ENCODE measurements at places on chromosomes 7 and 10.

GRCh38 chr7:145394126-145394525, 558.3 kb upstream of the TPK1 start:
- no peak for DNase-seq

- DNase-seq: no peak
Observed at GRCh38 chr10:63438506-63439498, 27.0 kb downstream of the JMJD1C start.

DNA sequence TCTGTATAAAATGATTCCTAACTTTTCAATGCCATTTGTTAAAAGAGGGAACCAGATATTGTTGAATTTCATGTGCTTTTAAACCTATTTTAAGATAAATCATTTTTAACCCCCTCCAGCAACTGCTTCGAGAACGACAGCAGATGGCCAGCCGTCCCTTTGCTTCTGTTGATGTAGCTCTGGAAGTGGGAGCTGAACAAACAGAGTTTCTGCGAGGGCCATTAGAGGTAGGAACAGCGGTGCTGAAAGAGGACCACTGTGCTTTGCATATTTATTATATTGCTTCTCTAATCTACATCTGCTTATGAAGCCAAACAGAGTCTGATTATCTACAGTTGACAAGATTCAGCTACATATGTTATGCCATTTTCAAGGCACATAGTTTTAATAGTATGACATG, 545.9 kb downstream of the GFRA1 start:
- DNase-seq: no peak

DNA sequence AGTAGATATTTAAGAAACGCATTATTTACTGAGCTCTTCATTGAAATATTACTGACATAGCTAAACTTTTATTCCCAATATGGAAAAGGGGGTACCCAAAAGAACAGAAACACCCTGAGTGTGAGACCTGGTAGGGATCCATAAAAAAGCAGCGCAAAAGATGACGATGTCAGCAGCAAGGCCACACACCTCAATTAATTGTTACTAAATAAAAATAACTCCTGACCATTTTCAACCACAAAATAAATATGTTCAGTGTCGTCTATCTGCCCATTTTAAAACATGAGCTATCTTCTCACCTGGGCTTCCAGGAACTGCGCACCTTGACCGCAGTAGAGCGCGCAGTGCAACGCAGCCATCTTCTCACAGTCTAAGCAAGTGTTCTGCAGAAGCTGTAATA, 61.2 kb downstream of the GSAP start:
- no peak for DNase-seq

DNA sequence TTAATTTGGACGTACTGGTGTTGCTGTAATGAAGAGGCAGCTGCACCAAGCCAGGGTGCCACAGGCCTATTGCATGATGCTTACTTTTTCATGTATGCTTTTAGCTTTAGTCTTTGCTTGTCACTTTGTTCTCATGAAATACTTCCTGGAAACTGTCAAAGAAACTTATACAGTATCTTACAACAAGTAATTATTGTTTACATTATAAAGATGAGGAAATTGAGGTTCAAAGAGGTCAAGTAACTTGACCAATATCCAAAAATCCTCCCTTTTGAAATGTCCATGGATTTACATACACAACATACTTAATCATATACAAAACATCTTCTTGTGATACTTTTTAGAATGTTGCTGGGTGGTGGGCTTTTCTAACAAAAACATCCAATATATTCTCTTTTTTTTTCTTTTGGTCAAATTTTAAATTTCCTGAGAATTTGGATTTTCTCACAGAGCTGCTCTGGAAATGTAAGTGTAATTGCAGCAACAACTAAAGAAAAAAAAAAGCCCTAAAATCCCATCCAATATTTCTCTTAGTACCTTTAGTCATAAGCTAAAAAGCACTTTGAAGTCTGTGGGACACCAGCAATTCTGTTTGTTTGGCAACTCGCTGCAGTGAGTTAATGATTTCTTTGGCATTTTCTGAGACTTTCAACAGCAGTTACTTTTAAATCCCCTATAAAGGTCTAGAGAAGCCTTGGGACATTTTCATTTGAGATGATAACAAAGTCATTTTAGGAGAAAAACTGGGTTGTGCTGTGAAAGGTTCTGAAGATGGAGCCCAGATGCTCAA, 500.6 kb upstream of the IGFBP3 start:
- DNase-seq: no peak

DNA sequence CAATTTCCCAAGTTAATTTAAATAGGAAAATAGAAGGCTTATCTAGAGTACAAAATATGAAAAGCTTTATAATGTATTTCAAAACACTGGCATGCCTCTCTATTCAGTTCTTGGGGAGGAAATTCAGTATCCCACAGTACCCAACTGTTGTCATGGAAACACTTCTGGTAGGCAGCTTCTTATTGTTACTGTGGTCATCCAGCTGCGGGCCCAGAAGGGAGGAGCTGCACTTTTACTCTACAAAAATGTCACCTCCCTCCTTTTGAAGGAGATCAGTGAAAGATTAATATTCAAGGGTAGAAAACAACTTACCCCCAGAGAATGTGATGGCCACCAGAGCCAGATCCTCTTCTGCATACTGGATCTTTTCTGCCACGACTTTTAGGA, 202.8 kb downstream of the RAPGEF5 start:
- DNase-seq: peak; percentile 4

GRCh38 chr7:31133497-31133896, 81.4 kb downstream of the ADCYAP1R1 start:
- DNase-seq: no peak

GRCh38 chr10:28554009-28554408, 21.1 kb downstream of the WAC start:
- DNase-seq: no peak

DNA sequence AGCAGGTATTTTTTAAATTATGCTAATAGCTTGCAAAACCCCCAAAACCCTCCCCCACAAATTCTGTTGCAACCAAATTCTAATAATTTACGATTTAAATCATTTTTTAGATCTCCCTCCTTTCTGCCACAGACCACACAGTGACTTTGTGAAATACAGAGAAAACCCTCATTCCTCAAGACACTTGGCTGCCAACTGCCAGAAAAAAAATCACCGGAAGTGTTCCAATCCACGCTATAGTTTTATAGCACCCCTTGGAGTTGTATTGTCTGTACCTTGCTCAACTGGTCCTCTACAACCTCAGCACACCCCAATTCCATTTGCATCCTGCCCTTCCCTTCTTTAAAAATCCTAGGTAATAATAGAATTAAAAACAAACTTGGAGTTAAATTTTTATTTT, 560.1 kb downstream of the PARD3 start:
- DNase-seq: no peak

- no peak for DNase-seq
Observed at GRCh38 chr10:72333112-72334015, 21.4 kb downstream of the DNAJB12 start.

- DNase-seq: no peak
Observed at GRCh38 chr7:56174875-56175760, 58.9 kb upstream of the NUPR2 start.

- DNase-seq: no peak
Observed at GRCh38 chr10:21519397-21519933, 6.0 kb downstream of the SKIDA1 start.

DNA sequence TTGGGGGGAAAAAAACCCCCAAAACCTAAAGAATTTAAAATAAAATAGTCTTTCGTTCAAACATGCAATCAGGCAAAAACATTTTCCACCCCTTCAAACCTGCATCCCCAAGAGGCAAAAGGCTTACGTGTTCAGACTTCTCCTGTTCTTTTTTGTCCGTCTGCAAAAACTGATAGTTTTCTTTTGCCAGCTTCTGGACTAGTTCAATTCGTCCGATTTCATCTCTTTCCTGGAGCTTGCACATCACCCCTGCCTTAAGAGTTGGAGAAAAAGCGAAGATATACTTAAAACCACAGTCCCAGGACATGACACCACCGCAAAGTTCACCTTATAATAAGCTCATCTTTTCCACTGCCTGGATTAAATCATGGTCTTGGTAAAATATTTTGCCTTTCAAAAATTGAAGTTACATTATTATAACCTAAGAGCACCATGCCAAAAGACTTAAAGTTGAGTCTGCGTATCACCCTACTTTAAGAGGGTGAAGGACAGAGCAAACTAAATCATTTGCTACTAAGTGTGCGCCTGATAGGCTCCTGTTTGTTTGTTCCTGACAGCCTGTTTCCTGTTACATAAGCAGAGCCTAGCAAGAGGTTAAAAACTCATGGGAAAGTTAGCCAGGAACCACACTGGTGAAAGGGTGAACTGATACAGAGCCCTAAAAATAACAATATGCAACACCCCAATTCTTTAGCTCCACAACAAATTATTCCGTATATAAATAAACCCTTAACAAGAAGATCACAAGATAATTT, 137.0 kb downstream of the RAPGEF5 start:
- no peak for DNase-seq

GRCh38 chr7:112420236-112420861, 29.9 kb upstream of the IFRD1 start:
- DNase-seq: peak; percentile 78

DNA sequence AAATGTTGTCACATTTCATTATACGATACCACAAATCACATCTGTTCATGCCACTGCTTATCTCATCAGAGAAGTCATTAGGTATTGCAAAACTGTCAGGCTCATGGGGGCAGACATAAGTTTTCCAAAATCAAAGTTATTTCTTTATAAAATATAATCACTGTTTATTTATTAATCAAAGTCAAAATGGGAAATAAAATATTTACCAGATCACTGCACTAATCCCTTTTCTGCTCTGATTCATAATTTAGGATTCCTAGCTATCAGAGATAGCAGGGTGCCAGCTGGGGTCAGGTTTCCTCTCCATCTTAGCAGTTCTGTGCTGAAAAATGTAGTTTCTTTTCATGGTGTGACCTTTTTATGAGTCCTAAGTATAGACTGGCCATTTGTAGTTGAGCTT, 117.7 kb upstream of the LANCL2 start:
- DNase-seq: no peak

DNA sequence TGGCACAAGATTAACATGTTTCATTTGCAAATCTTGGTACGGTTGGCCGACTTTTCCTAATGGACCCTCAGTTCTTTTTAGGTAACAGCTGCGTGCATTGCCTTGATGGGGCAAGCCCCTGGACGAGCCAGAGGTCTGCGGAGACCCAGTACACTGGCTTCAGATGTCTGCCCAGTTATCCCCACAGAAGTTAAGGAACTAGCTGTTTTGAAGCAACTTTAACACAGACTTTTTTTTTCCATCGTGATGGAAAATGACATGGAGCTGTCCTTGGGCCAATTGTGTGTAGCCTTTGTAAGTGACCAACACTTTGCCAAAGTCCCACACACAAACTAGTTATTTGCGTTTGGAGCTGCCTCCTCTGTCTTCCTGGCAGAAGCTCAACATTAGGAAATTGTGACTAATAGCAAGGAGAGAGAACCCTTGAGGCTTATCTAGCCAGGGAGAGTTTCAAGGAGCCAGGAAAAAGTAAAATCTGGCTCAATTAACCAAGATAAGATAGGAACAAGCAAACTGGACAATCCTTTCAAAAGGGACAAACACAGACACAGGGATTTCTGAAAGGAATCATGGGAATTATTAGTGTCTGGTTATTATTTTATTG, 99.6 kb upstream of the BMPER start:
- no peak for DNase-seq

All from NCI-H748 treated with DMSO at 0.1 percent for 48 hours (cell line).